ENCODE measurements at places on chromosomes 2 and 18.

DNA sequence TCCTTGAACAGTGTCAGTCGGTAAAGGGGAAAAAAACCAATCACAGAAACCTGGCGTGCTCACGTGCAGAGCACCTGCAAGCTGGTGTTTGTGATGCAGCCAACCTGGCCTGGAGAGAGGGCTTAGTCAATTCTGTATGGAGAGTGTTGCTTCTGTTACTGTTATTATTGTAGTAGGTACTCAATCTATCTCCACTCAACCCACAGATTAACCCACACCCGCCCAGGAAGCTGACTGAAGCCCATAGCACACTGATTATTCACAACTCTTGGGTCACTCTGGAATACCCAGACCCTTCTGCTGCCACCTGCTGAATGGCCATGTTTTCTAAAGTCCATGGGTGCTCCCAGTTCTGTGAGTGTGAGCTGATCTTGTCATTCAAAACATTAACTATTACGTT, 53.9 kb downstream of the TNFRSF11A start:
- no peak for DNase-seq

DNA sequence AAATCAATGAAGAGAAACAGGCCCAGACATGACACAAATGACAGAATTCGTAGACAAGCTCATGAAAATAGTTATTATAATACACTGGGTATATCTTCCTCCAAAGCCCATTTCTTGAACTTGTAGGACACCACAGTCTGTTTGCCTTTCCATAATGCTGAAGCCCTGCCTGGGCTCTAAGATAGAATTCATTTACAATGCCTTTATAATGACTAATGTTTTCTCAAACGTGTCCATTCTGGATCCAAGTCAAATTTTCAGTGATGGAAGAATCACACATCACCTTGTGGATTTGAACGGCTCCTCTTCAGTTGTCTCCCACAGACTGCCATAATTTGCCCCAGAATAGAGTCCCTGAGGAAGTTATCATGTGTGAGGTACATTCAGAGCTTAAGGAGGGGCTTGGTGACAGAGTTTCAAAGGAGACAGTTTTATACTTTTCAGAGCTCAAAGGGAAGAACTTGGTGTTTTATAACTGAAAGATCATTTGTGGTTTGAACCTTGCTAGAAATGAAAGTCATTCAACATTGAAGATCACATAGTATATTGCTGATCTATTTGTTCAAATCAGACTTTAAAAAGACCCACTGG, 38.2 kb downstream of the CASP8 start:
- DNase-seq = no peak

DNA sequence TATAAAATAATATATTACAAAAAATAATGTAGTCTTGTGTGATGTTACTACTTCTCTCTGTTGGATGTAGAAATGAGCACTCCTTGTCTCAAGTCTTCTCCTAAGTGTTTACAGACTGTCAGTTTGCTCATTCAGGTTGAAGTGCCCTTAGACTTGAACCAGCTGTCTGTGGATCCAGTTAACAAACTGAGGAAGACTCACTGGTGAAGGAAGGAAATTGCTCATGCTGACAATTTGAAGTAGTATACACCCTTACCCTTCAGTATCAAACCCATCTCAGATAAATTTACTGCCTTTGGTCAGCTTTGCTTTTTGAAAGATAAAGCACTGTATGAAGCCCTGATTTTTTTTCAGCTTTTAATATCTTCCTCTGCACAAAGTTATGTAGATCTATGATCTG, 854.2 kb upstream of the ZEB2 start:
- DNase-seq = no peak

DNA sequence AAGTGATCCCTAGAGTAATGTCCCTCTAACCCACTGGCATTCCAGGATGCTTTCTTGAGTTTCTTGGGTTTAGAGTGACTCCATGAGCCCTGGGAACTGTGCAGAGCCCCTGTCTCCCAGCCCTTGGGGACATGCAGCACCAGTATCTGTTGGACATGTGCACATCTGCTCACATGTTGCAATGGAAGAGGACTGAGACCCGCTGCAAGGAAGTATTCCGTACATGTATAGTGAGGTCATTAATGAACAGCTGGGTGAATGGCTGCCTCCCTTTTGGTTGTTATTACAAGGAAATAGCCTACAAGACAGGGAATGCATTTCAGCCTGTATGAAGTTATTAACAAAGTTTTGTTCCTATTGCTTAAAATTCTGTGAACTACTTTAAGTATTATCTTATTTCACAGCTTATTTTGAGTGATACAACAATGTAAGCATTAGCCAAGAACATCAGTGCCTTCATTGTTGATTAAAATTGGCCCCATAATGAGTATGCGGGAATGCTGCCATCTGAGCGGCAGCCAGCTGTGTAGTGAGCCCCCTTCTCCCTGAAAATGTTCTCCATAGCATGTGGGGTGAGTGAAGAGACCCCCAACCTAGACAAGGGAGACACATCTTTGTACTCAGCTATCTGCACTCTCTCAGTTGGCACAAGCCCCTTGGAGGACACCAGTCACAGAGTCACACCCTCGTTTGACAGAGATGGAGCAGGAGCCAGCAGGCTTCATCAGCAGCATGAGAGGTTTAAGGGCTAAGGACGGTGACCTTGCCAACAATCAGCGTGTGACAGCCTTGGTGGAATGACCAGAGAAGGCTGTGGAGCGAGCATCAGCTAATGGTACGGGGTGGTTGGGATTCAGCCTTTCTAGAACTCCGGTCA, 87.4 kb downstream of the FAM210A start:
- no peak for DNase-seq

- no peak for DNase-seq
These were observed 43.7 kb downstream of the PAX3 start for GRCh38 chr2:222255090-222255489.

DNA sequence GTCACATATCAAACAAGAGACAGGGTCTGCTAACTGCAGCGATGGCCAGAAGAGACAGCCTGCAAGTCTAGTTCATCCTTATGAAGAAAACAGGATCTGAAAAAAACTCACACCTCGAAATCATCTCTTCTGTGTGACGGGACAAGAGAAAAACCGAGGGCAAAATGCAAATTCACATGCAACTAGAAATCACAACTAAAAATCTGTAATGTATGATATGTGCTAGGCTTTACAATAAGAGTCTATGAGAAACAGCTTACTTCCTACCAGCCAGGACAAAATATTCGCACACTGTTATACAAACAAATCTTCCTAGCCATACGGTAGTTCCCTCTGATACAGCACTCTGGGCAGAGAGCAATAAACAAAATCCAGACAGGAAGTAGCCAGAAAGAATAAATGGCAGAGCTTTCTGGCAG, 48.8 kb downstream of the ANKRD44 start:
- no peak for DNase-seq

- no peak for DNase-seq
These were observed 9.9 kb downstream of the LIMS2 start for GRCh38 chr2:127665267-127665893.

GRCh38 chr2:81304154-81304830, 999.7 kb upstream of the LRRTM1 start:
- no peak for DNase-seq

GRCh38 chr18:65753520-65753919, 2.7 kb downstream of the CDH7 start:
- DNase-seq = no peak

- DNase-seq = peak; percentile 66
These were observed 101.2 kb downstream of the KCTD18 start for GRCh38 chr2:200408428-200409316.

- DNase-seq = no peak
These were observed 192.0 kb upstream of the ZEB2 start for GRCh38 chr2:144711630-144712549.

GRCh38 chr2:201114350-201114749, 1.6 kb upstream of the CFLAR start:
- no peak for DNase-seq

GRCh38 chr2:64947885-64948284, 41.3 kb upstream of the SLC1A4 start:
- DNase-seq = no peak

GRCh38 chr2:222608081-222608480, 47.8 kb downstream of the FARSB start:
- DNase-seq = no peak

DNA sequence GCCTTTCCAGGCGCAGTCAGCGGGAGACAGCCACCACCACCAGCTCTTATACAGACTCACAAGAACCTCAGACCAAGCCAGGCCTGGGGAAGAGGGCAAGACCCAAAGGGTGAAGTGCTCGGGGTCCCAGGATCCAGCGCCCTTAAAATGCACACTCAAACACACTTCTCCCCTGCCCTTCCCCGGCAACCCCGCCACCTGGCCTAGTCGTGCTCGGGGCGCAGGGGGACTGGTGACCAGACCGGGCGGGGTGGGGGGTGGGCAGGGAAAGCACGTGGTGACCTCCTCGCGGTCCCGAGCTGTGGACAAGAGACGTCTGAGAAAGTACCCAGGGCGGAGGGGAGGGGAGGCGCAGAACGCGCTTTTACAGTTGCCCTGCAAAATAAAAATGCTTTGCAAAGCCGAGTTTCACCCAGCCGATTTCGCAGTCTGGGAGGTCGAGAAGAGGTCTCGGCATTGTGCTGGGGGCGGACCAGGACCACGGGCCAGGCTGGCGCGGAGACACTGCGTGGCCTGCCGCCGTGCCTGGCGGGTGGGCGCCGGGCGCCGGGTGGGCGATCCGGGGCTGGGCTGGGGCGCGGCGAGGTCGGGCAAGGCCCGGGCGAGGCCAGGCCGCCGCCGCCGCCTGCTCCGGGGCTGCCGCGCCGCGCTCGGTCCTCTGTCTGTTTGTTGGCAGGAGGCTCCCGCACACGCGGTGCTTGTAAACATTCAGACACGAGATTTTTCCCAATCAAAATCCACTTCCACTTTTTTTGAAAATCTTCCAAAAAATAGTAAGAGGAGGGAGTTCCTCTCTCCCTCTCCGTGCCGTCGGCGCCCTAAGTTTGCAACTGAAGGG, 2.0 kb downstream of the BCL11A start:
- DNase-seq = no peak

GRCh38 chr2:134405611-134406081, 151.8 kb downstream of the MGAT5 start:
- DNase-seq = no peak

DNA sequence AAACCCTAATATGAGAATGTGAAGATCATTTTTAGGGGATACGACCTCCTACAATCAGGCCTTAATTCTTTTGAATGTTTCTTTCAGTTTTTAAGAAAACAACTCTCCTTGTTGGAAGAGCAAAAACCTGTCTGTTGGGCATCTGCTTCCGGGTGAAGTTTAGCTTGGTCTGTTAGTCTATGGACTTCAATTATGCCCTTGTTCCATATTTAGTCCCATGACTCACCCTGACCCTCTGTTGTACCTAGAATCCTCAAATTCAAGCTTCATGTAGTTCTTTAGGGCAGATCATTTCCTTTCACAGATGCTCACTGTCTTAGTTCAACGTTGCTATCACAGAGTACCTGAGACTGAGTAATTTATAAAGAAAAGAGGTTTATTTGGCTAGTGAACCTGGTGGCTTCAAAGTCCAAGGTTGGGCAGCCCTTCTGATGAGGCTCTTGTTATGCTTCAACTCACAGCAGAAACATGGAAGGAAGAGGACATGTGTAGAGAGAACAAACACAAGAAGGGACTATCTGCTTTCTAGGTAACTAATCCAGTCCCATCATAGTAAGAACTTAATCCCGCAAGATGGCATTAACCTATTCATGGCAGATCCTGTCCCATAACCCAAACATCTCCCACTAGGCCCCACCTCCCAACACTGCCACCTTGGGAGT, 82.5 kb upstream of the SERPINE2 start:
- DNase-seq = no peak

- DNase-seq = no peak
These were observed 9.1 kb downstream of the TMEM127 start for GRCh38 chr2:96256611-96257113.

GRCh38 chr2:26018184-26019055, 15.5 kb upstream of the RAB10 start:
- DNase-seq = no peak

- no peak for DNase-seq
These were observed 122.2 kb downstream of the QPCT start for GRCh38 chr2:37466533-37467222.

DNA sequence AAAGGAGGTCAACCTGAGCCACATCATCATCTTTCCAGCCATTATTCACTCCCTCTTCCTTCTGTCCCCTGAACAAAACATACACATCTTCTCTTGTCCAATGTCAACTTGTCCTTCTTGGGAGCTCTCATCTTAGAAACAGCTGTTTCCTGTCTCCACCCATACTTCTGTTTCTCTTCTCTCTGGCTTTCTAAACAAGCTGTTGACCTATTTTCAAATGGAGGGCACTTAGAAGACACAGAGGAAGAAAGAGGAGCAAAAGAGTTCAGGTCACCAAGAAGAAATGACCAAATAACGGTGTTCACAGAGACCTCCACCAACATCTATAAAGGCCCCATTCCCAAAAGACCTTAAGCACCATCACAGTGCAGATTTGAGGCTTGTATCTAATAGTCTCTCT, 355.9 kb upstream of the HNRNPA3 start:
- no peak for DNase-seq

DNA sequence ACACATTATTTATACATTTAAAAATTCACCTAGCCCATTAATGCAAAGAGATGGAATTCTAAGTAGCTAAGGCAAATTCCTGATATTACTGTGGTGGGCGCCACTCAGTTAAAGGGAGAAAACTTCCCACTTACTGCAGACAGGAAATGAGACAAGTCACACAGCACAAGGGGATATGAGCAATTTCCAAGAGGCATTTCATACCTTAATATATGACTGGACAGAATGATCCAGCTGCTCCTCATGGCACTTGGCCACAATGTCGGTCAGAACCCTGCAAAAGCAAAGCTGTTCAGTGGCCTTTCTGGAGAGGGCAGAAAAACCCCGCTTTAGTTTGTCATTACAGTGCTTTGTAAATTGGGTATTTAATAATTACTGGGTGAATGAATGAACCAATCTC, 121.4 kb upstream of the CCDC195 start:
- DNase-seq = peak; percentile 72

GRCh38 chr18:79374408-79375171, 21.1 kb upstream of the NFATC1 start:
- no peak for DNase-seq

- DNase-seq = no peak
These were observed 48.7 kb upstream of the ANXA4 start for GRCh38 chr2:69693059-69693774.

DNA sequence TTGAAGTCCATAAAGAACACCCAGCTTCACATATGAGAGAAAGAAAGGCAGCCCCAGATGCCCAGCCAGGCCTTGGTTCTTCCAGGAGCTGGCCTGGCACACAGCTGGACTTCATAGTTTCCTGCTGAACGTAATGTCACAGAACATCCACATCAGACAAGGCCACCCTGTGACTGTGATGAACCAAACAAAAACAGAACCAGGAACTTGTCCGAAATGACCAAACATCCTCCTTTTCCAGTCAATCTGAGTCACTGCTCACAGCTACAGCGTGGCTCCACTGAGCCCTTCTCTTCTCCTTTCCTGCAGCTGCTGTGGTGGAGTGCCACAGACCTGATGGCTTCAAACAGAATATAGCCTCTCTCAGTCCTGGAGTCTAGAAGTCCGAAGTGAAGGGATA, 45.4 kb upstream of the PAPOLG start:
- no peak for DNase-seq
